RWPE1 (cell line): ENCODE measurements at places on chromosomes 11 and 22.
A peak's percentile ranks its signal among the peaks of the same experiment; 100 is the strongest.

DNA sequence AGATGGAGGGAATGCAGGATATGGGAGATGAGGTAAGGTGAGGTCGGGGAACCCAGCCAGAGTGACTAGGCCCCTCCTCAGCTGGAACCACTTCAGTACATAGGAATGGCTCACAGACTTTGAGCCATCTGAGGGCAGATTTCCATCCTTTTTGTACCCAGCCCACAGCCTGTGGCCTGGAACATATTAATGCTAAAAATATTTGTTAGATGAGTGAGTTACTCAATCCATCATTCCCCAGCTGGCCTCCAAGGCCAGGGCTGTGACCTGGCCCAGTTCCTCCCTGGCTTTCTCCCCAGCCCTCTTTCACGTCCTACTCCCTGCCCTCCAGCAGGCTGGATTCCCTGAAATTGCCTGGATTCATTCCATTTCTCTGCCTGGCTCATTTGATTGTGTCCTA, 57.2 kb upstream of the PRDM11 start:
- peak; percentile 50 for DNase-seq

DNA sequence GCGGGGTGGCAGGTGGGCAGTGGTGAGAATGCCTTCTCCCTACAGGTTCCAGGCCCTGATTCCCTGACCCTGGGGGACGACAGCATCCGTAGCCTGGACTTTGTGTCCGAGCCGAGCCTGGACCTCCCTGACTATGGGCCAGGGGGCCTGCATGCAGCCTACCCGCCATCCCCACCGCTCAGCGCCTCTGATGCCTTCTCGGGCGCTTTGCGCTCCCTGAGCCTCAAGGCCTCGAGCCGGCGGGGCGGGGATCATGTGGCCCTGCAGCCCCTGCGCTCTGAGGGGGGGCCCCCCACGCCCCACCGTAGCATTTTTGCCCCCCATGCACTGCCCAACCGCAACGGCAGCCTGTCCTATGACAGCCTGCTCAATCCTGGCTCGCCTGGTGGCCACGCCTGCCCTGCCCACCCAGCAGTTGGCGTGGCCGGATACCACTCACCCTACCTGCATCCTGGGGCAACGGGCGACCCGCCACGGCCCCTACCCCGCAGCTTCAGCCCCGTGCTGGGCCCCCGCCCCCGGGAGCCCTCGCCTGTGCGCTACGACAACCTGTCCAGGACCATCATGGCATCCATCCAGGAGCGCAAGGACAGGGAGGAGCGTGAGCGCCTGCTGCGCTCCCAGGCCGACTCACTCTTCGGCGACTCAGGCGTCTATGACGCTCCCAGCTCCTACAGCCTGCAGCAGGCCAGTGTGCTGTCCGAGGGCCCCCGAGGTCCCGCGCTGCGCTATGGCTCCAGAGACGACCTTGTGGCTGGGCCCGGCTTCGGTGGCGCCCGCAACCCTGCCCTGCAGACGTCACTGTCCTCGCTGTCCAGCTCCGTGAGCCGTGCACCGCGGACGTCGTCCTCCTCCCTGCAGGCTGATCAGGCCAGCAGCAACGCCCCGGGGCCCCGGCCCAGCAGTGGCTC, 7.9 kb downstream of the CCDC188 start:
- DNase-seq: no peak

DNA sequence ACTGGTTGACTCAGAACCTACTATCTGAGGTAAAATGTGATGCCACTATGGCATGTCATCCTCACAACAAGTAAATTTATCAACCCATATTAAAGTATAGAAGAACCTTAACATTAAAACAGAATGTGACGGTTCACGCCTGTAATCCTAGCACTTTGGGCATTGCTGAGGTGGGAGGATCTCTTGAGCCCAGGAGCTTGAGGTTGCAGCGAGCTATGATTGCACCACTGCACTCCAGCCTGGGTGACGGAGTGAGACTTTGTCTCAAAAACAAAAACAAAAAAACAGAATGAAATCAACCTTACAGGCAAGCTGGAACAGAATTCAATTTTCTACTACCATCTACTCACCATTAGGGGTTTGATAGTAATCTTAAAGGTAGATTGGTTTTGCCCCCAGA, 86.2 kb downstream of the PLEKHA7 start:
- DNase-seq: no peak

DNA sequence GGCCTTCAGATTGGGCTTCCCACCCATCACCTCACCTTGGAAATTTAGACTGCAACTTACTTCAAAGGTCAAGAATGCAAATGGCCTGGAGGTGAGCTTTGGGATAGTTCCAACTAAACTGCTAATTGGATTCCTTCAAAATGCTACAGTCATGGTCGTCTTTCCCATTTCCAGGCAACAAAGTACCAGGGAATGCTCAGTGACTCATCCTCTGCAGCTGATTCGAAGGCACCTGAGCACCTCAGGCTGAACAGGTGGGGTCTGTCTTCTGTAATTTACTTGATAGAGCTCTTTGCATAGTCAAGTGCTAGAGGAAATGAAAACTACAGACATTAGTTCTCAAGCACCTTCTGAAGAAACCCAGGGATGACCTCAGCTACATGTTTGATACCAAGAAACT, 20.5 kb upstream of the FSHB start:
- DNase-seq: peak; percentile 8

DNA sequence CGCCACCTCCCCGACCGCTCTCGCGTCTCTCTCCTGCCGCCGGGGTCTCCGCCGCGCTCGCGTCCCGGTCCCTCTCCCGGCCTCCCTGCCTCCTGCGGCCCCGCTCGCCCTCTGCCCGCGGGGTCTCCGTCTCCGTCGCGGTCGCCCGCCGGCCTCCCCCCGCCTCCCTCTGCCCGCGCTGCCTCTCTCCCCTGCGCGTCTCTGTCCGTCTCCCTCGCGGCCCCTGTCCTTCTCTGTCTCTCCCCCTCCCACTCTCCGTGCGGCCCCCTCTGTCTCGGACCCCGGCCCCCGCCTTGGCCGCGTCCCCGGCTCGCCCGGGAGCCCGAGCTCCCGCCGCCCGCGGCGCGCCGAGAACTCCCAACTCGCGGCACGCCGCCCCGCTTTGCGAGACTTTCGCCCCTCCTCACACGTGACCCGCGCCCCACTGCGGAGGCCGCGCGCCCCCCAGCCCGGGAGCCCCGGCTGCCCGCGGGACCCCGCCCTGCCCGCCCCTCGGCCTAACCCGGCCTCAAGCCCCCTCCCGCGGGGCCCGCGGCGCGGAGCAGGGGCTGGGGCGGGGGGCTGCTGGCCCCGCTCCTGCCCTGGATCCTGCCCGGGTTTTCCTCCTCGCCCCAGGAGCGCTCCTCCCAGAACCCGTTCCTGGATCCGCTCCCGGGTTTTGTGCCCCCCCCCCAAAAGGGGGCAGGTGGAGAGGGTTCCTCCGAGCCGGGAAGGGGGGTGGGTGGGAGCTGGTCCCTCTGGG, 702 bp upstream of the KCNJ4 start:
- DNase-seq: no peak

DNA sequence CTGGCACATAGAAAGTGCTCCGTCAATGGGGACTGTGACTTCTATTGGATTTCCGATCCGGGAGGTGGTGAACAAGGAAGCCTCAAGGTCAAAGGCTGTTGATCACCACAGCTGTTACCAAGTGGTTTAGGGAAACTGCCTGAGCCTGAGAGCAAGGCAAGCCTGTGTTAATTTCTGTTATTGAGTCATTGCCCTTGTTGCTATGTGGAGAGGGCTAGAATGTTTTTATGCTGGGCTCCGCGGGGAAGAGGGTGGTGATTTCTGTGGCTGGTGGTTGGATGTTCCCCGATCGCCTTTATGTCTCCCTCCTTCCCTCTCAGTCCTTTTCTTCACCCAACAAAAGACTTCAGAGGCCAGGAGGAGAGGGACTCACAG, 108.5 kb upstream of the ALX4 start:
- no peak for DNase-seq

DNA sequence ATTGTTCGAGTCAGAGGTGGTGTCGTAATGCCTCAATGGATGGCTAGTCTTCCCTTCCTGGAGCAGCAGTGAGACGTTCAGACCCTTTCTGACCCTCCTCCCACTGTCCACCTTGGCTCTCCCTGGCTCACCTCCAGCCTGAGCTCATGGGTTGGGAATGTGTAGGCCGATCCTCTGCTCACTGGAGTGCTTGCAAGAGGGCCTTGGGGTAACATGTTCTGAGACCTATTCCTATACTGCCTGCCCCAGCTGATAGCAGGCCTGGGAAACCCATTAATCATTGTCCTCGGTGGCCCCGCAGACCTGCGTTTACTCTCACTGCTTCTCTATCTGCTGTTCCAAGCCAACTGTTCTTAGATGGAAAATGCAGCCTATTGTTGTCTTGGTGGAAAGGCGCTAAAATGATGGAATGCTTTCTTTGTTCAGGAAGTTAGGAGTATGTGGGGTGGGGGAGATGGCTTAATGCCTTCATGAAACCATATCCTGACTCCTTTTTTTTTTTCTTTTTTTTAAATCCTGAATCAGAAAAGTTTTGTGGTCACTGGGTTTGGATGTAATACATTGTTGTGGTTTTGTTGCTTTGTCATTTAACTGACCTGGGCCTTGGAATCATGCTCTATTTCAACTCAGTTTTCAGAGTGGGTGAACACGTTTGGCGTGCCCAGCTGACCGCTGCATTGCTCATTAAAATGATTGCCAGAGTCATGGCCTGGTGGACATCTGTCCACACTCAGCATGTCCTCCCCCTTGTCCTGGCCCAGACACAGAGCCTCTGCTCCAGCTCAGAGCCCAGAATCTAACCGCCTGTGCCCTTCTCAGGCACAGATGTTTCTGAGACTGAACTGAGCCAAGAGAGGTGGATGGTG, 72.5 kb downstream of the MICAL2 start:
- DNase-seq: peak; percentile 81

GRCh38 chr11:46338636-46338987, 8.7 kb upstream of the DGKZ start:
- DNase-seq: no peak

DNA sequence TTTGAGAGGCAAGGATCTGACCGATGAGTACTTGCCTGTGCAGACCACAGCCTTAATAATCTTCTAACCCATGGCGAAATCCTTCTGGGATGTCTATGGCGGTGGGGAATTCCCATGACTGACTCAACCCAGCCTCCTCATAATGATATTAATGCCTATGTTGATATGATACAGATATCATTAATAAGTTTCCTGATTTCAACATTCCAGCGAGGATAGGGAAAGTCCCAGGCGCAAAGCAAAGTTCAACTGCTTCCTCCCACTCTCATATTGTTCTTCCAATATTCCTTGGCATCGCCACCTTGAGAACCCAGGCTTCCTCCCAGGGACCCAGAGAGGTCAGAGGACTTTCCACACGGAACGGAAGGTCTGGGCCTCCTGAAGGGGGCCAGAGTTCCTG, 110.3 kb upstream of the TMEM45B start:
- peak; percentile 23 for DNase-seq

GRCh38 chr11:78349114-78349513, 68.5 kb downstream of the GAB2 start:
- no peak for DNase-seq

DNA sequence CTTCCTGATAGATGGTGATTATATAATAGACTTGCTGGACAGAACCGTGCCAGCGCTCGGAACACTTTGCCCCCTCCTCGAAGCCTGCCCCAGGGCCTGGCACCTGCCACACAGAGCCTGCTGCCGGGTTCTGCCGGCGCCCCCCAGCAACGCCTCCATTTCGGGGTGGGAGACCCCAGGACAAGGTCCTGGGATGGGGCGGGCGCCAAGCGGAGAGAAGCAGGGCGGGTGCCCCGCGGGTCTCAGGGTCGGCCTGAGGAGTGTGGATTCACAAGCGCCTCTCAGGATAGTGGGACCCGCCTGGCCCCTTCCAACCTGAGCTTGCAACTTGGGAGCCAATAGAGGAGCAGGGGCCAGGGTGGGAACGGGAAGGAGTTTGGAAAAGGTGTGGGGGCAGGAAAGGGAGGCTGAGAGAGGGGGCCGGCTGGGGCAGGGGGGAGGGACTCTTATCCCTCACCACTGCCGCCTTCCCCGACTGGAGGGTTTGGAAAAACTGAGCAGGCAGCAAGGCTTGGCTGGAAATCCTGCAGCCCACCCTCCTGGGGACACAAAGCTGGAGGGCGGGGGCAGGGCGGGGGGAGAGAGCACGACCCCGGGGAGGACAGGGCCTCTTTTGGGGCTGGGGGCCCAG, 3.3 kb upstream of the BCL9L start:
- peak; percentile 62 for DNase-seq

GRCh38 chr11:106644824-106645223, 373.5 kb downstream of the GUCY1A2 start:
- DNase-seq: no peak
